ENCODE measurements at places on chromosomes 3 and 15.

DNA sequence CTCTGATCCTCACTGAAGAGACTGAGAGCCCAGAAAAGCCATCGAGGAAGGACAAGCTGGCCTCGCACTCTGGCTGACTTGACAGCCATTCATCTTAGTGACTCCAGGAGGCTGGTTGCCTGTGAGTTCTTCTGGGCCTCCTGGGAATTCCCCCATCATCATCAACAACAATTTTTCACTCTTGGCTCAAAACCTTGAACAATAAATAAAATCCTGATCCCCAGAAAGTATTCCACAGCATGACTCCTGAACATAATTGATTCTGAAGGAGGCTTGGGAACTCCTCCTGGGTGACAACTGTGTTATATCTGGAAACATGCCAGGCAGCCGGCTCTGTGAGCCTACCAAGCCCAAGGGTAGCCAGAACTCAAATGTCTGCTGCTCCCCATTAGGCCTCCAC, 188.6 kb downstream of the SHQ1 start:
- DNase-seq = no peak

- DNase-seq = no peak
These were observed 125.6 kb upstream of the RASGRP1 start for GRCh38 chr15:38690216-38690615.

DNA sequence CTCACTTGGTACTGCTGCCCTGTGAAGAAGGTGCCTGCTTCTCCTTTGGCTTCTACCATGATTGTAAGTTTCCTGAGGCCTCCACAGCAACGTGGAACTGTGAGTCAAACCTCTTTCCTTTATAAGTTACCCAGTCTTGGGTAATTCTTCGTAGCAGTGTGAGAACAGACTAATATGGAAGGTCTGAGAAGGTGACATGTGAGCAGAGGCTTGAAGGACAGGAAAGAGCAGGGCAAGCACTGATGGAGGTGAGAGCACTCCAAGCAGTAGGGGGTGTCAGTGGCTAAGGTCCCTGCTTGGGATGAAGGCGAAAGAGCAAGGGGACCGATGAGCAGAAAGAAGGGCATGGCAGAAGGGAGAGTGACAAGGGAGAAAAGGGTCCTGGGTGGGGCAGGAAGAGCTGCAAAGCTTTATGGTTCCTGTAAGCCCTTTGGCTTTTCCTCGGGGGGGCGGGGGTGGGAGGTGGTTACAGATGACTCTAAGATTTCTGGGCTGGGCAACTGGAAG, 3.5 kb downstream of the EIF4E3 start:
- DNase-seq = peak; percentile 51

DNA sequence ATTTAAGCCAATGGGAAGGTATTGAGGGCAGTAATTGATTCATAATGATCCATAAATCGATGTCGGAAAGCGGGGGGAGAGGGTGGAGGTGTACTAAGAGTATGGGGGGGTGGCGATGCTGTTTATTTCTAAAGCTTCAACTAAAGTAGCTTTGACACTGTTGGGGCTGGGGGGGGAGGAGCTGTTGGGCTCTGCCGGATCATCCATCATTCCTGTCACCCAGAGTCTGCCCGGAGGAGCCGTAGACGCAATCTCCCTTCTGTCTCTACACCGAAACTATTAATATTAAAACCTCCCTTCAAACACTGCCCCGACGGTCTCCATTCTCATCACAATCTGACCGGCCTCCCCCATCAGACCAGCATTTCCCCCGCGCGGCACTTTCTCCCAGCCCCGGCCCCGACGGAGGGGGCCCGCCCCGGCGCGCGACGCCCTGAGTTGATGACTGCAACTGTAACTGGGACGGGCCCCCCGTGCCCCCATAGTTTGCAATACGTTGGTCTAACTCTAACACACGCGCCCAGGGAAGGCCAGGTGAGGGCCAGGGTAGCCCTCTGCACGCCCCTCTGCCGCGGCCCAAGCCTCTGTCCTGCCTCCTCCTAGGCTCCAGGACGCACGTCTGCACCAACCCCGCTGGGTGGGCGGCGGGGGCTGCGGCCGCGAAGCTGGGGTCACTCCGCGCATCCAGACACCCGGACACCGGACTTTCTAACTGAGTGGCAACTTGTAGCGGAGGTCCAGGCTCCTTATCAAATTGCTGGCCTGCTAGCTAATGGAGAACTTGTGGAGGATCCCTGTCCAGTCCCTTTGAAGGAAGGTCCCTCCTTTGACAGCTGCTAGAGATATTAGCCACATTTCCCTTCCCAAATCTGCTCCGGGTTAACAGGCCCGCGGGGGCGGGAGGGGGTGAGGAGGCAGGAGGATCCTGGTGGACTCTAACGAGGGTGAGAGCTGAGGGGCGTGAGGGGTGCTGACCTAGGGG, 212.0 kb downstream of the MEIS2 start:
- DNase-seq = no peak

- no peak for DNase-seq
These were observed 5.9 kb upstream of the TKT start for GRCh38 chr3:53261712-53262111.

DNA sequence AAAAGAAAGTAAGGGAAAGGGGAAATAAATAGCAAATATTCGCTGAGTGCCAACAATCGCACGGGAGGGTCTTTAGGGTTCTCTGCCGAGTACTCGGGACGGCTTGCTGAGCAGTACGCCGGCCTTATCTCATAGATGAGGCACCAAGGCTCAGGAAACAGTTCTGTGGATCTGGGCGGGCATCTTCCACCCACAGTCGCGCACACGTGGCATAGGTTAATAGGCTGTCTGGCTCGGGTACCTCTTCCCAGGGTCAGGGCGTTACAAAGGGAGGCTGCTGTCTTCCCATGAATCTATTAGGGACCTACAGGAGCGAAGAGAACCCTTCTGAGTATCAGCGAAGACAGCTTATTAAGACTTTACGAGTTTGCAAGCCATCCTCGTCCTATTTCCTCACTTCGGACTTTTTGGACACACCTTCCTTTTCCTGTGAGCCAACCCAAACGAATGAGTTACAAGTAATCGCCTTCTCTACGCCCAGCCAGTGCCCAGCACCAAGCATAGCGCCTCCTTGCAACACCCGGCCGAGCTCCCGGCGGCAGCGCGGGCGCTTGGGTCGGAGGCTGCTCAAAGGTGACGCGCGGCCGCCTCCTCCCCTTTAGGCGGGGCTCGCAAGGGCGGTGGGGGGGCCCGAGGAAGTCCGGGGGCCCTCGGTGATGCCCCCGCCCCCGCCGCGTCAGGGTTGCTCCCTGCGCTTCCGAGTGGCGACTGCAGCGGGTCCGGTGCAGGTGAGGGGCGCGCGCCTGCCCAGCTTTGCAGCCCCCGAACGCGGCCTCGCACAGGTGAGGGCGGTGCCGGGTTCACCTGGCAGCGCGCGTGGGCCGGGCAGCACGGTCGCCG, at the start of gene MCTP2:
MCTP2 (plus strand) TSS at position 679 of the 840 bp plus-strand sequence. CDS start 66,705 bp downstream, outside the sequence.
- DNase-seq = peak; percentile 79

GRCh38 chr3:51401735-51402134, 10.7 kb downstream of the RBM15B start:
- DNase-seq = no peak

GRCh38 chr3:180693656-180694055, 14.4 kb upstream of the CCDC39 start:
- DNase-seq = no peak

GRCh38 chr3:128309026-128309425, 155.7 kb downstream of the EEFSEC start:
- DNase-seq = no peak

DNA sequence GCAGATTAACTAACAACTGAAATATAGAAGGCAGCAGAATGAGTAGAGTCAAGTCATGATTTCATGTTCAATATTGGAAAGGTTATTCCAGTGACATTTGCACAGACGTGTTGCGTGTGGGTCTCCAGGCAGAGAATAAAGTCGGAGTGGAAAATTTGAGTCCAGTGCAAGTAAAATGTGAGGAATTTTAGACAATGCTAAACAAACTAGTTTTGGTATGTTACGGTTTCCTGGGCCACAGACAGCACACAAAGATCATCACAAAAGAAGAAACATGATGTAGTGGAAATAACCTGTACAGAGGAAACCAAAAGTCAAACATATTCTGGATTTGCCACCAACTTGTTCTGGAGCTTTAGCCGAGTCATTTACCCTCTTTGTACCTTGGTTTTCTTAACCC, 367 bp downstream of the OR4F6 start:
- DNase-seq = no peak

DNA sequence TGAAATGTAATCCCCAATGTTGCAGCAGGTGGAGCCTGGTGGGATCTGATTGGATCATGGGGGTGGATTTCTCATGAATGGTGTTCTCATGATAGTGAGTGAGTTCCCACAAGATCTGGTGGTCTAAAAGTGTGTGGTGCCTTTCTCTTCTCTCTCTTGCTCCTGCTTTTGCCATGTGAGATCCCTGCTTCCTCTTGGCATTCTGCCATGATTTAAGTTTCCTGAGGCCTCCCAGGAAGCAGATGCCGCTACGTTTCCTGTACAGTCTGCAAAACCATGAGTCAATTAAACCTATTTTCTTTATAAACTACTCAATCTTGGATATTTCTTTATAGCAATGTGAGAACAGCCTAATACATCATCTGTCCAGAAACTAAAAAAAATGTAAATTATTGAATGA, 298.3 kb downstream of the MEX3B start:
- no peak for DNase-seq

DNA sequence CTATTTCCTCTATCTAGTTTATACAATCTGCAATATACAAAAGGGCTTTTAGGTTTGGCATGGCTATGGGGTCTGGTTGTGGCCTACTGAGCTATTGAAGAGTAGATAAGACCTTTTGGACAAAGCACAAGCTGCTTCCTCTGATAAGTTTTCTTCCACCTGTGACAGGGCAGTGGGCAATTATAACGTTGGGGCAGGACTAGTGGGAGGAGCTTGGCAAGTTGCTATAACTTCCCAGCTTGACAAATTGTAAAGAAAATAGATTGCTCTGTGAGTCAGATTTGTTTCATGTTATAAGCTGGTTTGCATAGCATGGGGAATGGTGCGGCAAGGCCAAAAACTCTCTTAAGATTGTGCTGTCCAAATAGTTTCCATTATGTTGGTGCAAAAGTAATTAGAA, 64.9 kb downstream of the SLC7A14 start:
- DNase-seq = no peak

DNA sequence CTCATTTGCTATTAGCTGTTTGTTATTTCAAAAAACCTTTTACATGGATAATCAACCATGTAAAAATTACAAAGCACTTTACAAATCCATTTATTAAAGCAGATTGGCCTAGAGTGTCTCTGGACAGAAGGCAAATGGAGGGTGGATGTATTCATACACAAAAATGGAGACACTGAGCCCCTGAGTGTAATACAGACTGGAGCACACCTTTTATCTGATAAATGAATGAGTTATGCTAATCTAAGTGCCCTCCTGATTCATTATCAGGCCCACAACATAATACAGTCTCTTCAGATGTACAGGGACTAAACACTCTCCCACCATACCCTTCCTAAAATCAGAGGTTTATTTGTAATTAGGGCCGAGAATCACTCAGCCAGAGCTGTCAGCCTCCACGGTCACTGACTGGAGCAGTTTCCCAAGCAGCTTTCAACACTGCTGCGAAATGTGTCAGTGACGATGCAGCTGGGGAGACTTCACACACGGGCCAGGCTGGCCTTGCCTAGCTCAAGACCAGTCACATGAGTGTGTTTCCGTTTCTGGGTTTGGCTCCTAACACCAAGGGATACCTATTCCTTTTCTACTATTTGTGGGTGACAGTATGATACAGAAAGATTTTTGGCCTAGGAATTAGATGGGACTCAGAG, 271.8 kb downstream of the ZIC1 start:
- no peak for DNase-seq

GRCh38 chr15:58258501-58259292, 120.5 kb downstream of the AQP9 start:
- DNase-seq = no peak

DNA sequence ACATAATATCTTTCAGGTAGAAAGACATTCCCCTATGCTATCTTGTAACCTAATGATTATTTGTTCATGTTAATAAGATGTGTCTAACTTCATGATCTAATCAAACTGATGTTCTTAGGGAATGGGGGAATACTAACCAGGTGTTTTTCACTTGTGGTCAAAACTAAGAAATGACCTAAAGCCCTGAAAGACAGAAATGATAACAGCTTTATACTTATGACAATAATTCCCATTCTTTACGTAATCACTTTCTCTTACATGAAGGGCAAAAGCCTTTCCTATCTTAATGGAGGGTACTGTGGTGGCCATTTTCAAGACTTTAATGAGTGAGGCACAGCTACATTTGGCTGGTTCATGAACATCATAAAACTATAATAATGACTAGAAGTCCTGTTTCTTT, 33.9 kb upstream of the MEIS2 start:
- no peak for DNase-seq

- DNase-seq = no peak
These were observed 148.4 kb upstream of the ATP11B start for GRCh38 chr3:182644790-182645433.

DNA sequence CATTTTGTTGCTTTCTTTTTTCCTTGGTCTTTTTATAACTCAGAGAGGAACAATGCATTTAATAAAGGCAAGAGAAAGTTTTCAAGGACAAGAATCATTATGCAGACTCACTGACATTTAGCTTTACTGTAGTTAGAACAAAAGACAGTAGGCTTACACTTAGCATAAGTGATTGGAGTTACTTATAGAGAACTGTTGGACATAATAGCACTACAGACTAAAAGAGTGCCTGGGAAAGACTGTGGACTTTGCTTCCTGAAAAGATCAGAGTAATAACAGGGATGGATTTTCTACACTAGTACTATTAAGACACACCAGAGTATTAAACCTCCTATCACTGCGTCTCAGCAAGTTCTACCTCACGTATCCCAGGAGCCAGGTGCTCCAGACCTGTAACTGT, 39.3 kb upstream of the SPRED1 start:
- DNase-seq = no peak

GRCh38 chr3:120311863-120312794, 27.1 kb upstream of the GPR156 start:
- no peak for DNase-seq

GRCh38 chr15:53114960-53115359, 324.8 kb upstream of the ONECUT1 start:
- DNase-seq = no peak

DNA sequence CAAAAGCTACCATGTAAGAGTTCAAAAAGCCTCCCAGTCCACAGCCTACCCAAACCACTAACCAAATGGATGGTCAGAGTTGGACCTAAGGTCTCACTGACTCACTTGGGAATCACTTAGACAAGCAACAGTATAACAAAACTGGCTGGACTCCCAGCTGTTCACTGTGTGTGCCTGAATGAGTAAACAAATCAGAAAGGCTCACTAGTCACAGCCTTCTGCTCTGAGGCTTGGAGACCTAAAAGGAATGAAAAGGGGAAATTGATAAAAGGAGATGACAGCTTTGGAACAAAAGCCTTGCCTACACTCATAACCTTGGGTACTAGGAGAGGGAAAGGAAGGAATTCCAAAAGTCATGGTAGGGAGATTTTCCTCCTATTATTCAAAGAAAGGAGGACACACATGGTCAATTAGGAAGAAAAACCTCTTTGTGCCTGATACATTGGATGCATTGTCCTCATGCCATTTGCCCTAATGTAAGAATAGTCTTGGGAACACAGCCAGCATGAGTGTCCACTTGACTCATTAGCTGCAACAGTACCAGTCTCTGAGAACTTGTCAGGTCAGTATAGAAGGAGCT, 92.3 kb downstream of the FRMD5 start:
- no peak for DNase-seq

Data from central memory CD4-positive, alpha-beta T cell (primary cell).